ENCODE measurements at places on chromosomes 11 and 22. TPM values are rescaled to one million over a fixed set of nuclear protein-coding genes. Genes with fewer than 3 reads are reported as not detected.

CCDC188 gene
- 12.4 TPM for total RNA-seq

GRCh38 chr11:25727944-25728343, 604.0 kb upstream of the ANO3 start:
- DNase-seq = no peak

CYB5R2 gene
- 50.8 TPM for total RNA-seq

TENM4 gene
- 15.3 TPM for total RNA-seq

DNA sequence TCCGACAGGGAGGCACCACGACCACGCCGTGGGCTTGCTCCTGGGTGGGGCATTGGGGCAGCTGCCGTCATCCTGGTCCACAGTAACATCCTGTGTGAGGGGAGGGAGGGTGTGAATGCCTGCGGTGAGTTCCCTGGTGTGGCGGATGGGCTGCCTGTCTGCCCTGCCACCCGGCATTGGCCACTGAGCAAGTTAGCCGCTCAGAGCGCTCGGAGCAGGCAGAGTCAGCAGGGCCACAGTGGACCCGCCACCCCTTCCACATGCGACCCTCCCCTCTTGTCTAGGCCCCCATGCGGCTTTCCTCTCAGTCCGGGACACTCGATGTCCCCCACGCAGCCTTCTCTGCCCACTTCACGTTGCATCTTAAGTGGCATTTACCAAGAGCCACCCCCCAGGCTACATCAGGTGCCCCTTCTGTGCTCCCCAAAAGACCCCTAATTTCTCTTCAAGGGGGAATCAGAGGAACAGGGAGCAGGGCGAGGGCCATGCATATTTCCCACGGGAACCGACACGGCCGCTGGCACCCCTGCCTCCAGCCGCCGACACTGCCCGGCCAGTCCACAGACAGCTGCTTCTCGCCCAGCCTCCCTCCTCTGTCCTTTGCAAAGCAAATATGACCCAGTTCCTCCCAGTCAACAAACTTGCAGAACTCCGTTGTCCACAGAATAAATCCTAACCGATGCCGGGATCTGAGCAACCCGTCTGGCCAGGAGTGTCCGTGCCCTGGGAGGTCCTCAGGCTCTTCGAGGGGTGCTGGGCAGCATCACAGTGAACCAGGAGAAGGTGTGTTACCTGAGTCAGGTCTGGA, 1482.1 kb downstream of the TBC1D22A start:
- DNase-seq = no peak

- DNase-seq = no peak
These were observed 127.5 kb upstream of the SERPIND1 start for GRCh38 chr22:20646415-20646814.

LRRC74B gene
- total RNA-seq = not detected

- no peak for DNase-seq
These were observed 425.5 kb upstream of the CADM1 start for GRCh38 chr11:115929618-115930129.

- peak; percentile 68 for DNase-seq
These were observed at the start of gene GAS2L1 for GRCh38 chr22:29306175-29306834. GAS2L1 (plus strand) TSS chr22:29306650; CDS start chr22:29308106, 1,456 bp downstream.

DNA sequence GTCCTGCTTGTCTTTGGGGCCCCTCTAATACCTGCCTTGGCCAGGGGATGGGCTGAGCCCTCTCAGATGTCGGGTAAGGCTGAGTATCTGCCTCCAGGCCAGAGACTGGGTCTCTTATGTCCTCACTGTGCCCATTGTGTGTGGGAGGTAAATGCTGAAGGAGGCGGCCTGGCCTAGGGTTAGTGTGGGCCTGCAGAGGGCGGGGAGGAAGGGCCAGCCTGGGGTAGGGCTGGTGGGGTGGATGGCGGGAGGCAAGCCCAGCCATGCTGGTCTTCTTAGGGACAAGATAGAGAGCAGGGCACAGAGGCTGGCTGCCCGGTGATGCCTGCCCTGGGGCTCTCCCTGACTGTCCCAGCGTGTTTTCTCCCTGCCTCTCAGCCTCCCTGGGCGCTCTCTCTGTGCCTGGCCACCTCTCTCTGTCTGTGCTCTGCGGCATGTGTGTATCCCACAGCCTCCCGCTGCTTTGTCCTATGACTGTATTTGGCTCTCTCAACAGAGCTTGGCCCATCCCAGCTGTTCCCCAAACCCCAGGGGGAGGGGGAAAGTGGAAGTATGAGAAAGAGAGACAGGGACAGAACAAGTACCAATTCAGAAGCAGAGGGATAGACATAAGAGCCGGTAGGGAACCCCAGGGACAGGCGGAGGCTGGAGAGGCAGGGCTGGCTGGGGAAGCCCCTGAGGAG, 57.0 kb downstream of the PDE2A start:
- DNase-seq = no peak

- peak; percentile 59 for DNase-seq
These were observed 8.6 kb upstream of the CD82 start for GRCh38 chr11:44556735-44557409.

GGTLC3 gene
- total RNA-seq = not detected

DNA sequence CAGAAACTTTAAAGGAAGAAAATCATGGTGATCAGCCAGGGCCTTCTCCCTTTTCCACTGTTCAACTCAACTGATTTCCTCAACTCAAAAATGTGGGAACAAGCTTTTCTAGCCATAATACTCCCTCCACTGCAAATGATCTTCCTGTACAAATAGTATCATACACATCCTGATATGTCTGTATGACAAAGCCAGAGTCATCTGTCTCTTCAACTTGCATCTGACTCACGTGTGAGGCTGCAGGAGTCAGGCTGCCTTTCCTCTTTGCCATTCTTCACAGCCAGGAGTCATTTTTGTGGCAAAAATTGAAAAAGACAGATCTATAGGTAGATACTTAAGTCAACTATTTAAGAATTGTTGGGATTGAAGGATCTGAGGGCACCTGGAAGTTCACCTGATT, 13.3 kb downstream of the PATZ1 start:
- no peak for DNase-seq

DNA sequence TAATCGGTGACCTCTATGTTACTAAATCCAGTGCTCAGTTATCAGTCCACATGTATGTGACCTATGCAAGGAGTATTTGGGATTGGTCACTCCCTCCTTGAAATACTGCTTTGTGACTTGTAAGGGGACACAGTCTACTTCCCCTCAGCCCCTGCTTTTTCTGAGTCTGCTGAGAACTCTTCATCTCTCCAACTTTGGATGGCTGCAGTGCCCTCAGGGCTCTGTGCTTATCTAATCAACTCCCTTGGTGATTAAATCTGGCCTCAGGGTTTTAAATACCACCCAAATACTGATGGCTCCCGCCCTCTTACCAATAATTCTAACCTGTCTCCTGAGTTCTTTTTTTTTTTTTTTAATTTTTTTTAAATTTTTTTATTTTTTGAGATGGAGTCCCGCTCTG, 40.2 kb downstream of the FAM118A start:
- DNase-seq = no peak

DNA sequence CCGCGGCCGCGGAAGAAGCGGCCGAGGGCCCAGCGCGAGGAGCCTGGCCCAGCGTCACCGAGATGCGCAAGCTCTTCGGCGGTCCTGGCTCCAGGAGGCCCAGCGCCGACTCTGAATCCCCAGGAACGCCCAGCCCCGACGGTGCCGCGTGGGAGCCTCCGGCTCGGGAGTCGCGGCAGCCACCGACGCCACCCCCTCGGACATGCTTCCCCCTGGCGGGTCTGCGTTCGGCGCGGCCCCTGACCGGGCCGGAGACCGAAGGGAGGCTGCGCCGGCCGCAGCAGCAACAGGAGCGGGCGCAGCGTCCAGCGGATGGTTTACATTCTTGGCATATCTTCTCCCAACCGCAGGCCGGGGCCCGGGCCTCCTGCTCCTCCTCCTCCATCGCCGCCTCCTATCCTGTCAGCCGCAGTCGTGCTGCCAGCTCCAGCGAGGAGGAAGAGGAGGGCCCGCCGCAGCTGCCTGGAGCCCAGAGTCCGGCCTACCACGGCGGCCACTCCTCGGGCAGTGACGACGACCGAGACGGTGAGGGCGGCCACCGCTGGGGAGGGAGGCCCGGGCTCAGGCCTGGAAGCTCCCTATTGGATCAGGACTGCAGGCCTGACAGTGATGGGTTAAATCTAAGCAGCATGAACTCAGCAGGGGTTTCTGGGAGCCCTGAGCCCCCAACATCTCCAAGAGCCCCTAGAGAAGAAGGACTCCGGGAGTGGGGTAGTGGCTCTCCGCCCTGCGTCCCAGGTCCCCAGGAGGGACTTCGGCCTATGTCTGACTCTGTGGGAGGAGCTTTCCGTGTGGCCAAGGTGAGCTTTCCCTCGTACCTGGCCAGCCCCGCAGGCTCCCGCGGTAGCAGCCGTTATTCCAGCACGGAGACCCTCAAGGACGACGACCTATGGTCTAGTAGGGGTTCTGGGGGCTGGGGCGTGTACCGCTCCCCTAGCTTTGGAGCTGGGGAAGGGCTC, 1.2 kb downstream of the ARHGEF17 start:
- peak; percentile 89 for DNase-seq

DNA sequence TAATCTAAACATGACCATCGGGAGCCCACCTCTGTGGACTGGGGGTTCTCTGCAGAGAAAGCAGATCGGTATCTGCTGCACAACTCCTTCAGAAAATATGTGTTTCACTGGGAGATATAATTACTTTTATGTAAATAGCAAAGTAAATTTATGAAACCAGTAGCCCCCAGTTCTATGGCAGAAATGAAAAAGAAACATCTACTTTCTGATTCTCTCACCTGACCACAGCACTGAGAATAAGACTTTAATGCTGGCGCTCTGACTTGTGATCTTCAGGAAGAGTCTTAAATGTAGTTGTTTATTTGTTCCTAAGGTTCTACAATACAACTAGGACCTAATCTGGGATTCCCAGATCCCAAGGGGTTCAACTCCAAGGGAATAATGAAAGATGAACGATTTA, 518.0 kb downstream of the DLG2 start:
- DNase-seq = no peak

- no peak for DNase-seq
These were observed 64.5 kb downstream of the MCM5 start for GRCh38 chr22:35464399-35464798.

NXPE4 gene
- not detected for total RNA-seq
